Forelimb muscle (tissue), 1 donor: ENCODE measurements at places on chromosomes 2 and 18. TPM values are rescaled to one million over a fixed set of nuclear protein-coding genes. Genes with fewer than 3 reads are reported as not detected.

DNA sequence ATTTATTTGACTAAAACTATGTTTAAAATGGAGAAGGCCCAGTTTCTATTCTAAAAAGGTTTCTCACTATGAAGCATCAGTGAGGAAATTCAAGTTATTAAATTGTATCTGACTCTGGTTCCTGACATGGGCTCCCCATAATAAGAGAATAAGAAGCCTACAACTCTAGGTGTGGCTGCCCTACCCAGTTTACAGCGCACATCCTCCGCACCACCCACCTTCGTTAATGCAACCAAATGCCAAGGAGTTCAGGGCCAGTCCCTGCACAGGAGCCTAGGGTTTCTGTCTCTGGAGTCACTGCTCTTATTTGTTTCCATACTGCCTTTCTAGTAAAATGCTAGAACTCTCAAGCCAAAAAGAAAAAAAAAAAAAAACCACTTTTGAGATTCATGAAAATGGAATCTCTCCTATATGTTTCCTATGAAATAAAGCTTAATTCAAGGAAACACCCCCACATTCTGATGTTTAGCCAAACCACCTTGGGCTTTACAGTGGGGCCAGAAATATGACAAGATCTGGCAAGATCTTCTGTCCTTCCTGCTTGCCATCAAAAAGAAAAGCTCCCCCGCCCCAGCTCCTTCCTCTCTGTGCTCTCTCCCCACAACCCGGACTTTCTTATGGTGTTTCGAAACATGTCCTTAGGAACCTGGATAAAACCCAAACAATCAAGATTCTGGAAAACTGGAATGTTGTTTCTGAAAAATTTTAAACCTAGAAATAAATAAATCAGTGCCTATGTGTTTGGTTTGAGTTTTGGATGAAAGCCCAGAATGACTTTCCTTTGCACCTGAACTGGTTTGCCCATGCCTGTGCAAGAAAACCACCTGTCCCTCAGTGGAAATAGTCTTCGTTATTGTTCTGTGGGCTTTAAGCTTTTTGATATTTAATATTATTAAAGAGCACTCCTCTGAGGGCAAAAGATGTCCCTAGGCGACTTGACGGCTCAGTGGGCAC is 136.7 kb downstream of the SP3 start:
- DNase-seq = no peak

GRCh38 chr2:188551671-188552070 is 260.0 kb downstream of the GULP1 start:
- DNase-seq = no peak

GRCh38 chr18:58511306-58511705 is 117.6 kb downstream of the ALPK2 start:
- DNase-seq = no peak

GRCh38 chr2:43513216-43513615 is 82.6 kb downstream of the THADA start:
- DNase-seq = no peak

DNA sequence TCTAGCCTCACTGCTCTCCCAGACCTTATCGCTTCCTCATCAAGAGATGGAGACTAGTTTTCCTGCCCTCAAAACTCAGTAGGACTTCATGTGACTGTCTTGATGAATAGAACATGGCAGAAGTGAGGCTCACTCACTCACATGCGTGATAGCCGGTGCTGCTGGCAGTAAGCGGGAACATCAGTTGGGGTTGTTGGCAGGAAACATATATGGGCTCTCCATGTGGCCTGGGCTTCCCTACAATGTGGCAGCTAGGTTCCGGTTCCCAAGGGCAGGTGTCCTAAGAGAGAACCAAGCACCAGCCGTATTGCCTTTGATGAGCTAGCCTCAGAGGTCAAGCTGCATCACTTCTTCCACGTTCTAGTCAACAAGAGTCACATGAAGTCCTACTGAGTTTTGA is 15.2 kb upstream of the FAHD2A start:
- no peak for DNase-seq

- DNase-seq = no peak
Measured at GRCh38 chr18:63949068-63949737, at the start of gene HMSD. TSS of gene HMSD (plus strand) at chr18:63949301. CDS start at chr18:63953456, 4,155 bp downstream.

DNA sequence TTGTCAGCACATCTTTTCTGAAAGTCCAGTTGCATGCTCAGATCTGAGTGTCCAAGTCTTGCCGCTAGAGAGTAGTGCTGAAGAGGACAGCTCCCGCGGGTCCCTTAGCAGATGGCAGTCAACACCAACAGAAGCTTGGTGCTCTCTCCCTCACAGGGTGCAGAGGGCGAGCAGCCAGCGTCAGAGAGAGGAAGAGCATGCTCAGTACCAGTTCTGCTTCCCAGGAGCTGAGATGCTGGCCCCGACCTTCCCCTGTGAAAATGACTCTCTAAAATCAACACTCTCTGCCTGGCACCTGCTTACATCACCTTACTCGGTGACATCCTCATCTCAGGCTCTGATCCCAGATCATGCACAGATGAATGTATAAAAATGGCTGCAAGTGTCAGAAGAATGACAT is 86.0 kb upstream of the TWIST2 start:
- no peak for DNase-seq

DNA sequence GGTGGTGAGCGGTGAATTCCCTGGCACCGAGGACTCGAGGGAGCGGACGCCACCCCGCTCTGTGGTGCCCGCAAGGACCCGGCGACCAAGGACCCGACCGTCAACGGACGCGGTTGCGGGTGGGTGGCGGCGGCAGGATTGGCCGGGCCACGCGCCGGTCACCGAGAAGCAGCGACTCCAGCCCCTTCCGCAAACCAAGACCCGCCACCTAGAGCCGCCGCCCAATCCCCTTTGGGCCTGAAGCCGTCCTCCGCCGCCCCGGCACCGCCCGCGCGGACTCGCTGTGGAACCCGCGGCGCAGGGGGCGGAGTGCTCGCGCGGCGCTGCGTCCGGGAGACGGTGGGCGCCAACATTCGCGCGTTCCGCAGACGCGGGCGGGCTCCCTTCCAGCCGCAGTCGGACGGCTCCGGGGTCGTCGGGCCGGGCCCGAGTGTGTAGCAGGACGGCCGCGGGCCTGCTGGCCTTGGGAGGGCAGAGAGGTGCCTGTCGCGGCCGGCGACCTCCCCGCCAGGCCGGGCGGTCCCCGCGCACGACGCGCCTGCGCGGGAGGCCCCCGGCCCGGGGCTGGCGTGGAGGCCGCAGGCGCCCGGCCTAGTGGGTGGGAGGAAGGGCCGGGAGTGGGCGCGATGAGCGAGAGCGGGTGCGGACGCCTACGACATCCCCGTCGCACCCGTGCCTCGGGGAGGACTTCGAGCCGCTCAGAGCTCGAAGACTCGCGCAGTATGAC is at the start of the genes FAM228B and PFN4:
FAM228B (plus strand) TSS at position 275 of the 727 bp plus-strand sequence. CDS start 893 bp downstream, outside the sequence.
PFN4 (minus strand) TSS at position 140 of the 727 bp plus-strand sequence. CDS start 799 bp downstream, outside the sequence.
- no peak for DNase-seq

DNA sequence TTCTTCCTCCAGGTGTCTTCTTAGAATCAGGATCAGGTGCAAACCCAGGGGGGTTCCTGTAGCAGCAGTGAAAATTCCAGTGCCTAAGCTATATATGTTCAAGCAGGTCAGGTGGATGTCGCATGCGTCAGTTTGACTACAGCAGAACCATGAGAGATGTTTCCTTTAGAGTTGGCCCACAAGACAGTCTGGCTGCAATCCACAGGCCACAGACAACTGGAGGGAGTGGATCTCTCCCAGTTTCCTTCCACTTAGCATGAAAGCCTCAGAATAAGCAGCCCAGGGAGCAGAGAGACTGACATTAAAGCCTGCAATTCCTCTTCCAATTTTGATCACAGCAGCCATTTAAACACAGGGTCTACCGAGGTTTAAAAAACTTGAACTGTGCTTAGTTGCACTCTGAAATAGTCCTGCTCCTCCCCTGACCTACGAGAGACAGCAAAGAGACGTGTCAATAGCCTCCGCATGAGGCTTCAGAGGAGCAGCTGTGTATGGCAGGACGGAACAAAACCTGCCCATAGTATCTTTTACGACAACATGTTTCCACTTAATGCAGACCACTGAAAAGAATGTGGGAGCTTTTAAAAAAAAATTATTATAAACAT is 988 bp upstream of the KCNE4 start:
- no peak for DNase-seq

DNA sequence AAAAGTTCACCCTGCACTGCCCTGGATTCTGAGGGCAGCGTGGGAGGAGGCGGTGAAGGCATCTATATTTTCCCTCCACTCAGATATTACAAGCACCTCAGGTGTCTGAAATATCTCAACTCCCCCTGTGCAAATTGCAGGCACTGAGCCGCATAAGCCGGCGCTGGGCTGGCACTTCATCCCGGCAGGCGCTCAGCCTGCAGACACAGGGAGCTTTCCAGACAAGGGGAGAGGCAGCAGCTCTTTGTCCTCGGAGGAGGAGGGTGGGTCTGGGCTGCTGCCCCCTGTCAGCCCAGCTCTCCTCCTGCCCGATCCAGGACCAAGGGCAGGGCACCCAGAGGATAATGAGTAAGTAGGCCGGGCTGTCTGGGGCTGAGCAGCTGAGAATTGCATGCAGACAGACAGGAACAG is 189.3 kb upstream of the MYT1L start:
- DNase-seq = no peak

DNA sequence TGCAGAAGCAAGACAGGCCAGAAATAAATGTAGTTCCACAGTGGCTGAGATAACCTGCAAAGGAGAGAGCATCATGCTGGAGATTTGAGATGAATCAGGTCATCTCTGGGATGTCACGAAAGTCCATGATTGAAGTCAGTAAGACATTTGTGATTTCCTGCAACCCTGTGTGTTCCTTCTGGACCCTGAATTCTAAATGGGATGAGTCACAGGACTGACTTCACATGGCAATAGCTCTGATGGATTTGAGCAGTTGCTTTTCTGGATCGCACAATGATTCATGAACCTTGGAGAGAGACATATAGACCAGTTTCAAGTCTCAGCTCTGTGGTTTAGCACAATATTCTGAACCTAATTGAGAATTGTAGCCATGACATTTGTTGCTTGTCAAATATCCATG is 102.9 kb downstream of the TSN start:
- no peak for DNase-seq

The SLC30A3 gene
- polyA plus RNA-seq = 0.85 TPM

The MYO5B gene
- 1.6 TPM for polyA plus RNA-seq

The NFATC1 gene
- 10.2 TPM for polyA plus RNA-seq

The KIAA1328 gene
- polyA plus RNA-seq = 5.7 TPM
